ENCODE measurements at places on chromosomes 11 and 22.

GRCh38 chr22:29339381-29340235 lies 24.1 kb upstream of the RASL10A start:
- no peak for DNase-seq

DNA sequence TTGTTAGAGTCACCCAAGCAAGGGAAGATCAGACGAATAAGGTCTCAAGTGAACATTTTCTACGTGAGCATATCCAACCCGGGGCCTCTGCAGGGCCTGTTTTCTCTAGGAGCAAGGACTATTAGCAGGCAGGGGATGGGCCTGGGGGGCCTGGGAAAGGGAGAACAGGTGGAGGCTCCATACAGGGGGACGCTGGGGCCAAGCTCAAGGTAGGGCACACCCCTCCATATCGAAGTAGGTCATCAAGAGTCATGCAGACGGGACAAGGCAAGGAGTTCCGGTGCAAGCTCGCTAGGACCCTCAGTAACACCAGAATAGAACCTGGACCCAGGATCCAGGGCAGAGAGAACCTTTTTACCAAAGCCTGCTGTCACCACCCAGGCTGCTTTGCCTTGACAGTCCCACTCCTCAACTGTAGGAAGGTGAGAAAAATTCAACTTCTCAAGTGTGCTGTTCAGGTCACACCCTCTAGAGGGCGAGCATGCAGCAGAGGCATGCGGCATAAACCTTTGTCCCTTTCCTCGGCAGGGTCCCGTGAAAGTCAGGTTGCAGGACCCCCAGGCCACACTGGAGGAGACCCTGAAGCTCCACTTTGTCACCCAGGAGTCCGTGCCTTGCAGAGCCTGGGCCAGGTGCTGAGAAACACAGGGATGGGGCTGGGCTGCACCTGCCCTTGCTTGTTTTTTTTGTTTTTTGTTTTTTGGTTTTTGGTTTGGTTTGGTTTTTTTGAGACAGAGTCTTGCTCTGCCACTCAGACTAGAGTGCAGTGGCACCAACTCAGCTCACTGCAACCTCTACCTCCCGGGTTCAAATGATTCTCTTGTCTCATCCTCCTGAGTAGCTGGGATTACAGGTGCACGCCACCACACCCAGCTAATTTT lies 8.6 kb upstream of the APOBEC3B start:
- DNase-seq: peak; percentile 33

DNA sequence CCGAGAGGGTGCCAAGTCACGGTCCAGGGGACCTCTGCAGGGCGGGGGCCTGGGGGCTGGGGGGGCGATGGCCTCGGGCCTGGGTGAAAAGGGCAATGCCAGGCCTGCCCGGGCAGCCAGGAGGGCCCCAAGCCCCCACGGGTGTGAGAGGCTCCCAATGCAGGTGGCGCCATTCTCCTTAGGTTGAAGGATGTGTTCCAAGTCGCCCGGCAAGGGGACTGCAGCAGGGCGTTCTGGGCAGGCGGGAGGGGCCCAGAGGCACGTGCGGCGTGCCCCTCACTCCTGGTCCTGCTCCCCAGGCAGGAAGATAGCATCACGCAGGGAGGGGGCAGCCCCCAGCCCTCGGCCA lies 730 bp upstream of the TNNI2 start:
- DNase-seq: no peak

DNA sequence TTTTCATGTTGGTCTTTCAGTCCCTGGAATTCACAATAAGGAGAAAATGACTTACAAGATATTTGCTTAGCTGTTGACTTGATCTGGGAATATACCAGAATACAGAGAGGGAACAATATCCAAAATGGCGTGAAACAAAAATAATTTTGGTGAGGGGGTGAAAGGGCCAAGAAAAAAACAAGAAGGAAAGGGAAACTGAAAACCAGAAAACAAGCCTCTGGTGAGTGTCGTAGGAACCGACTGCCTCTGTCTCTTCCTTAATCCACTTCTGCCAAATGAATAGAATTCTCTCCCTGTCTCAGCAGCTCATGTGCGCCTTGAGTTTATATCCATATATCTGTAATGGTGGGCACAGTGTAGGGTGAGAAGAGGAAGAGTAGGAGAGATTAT lies 367.6 kb downstream of the ETS1 start:
- no peak for DNase-seq

GRCh38 chr11:83031127-83031526 lies 40.6 kb downstream of the RAB30 start:
- no peak for DNase-seq

DNA sequence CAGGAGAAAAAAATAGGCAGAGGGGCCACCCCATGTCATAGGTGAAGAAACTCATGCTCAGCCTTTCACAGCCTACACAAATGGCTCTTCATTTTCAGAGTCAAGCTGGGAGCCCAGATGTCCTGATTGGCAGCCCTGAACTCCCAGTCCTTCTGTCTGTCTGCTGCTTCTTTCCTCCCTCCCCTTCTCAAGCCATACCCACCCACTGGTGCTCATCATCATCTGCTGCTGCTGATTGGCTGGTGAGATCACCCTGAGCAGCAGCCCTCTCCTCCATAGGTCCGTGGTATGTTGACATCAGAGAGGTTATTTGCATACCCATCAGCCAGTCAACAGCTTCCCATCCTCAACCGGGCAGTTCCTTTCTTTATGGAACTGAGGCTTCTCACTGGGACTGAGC lies 46.1 kb upstream of the PRDM11 start:
- no peak for DNase-seq
